ENCODE measurements at places on chromosomes 13 and 19. TPM values are rescaled to one million over a fixed set of nuclear protein-coding genes. Genes with fewer than 3 reads are reported as not detected.

PTH2 gene
- not detected for total RNA-seq

TEX26 gene
- not detected for total RNA-seq

C19orf81 gene
- not detected for total RNA-seq

DMKN gene
- total RNA-seq: 0.29 TPM

- DNase-seq: no peak
These were observed 27.4 kb upstream of the TINCR start for GRCh38 chr19:5595129-5595528.

GRCh38 chr13:65999411-65999810 lies 1230.7 kb downstream of the PCDH9 start:
- DNase-seq: no peak

DNA sequence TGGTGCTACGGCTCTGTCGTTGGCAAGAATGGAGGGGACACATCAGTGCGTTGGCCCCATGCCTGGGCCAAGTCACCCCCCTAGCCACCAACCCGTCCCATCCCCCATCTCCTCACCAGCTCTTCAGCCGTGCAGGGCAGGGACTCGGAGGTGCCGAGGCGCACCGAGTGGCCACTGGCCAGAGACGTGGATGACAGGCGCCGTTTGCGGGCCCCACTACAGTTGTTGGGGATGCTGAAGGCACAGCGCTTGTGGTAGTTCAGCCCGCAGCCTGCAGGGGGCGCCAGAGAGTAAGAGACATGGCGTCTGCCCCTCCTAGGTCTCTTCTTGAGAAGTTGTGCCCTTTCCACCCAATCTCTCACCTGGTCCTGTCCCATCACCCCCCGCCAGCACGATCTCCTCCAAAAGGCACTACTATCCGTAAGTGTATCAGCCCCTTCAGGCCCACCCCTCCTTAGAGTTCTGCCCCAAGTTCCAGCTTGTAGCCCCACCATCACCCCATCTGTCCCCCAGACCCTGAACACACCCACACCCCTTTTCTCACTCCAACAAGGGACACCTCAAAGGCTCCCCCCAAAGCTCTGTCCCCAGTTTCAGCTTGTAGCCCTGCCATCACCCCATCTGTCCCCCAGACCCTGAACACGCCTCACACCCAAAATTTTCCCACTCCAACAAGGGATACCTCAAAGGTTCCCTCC lies 12.4 kb downstream of the PRKD2 start:
- DNase-seq: peak; percentile 39

DNA sequence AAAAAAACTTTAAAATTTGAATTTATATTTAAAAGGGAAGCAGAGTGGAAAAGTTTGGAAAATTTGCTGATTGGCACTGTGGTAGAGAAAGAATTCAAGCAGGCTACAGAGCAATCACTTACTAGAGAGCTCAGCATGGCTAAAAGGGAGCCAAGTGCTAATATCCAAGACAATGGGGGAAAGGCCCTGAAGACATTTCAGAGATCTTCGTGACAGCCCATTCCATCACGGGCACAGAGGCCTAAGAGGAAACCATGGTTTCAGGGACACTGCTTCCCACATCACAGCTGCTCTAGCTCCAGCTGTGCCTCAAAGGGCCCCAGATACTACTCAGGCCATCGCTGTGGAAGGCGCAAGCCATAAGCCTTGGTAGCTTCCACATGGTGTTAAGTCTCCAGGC lies 73.7 kb downstream of the SGCG start:
- DNase-seq: no peak

DNA sequence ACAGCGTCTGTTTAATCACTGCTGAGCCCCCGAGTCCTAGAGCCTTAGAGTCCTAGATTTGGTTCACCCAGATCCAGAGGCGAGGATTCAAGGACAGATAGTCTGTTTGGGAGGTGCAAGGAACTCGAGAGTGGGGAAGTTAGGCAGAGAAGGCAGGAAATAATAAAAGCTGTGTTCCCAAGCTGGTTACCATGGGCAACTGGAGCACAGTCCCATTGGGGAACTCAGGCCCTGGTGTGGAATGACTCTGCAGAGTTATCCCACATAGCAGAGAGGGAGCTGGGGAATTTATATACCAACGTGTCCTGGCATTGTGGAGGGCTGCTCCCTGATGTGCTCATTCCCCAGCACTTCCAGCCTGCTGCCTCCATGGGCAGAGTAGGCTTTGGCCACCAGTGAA lies 9.7 kb downstream of the IGSF23 start:
- peak; percentile 28 for DNase-seq

DNA sequence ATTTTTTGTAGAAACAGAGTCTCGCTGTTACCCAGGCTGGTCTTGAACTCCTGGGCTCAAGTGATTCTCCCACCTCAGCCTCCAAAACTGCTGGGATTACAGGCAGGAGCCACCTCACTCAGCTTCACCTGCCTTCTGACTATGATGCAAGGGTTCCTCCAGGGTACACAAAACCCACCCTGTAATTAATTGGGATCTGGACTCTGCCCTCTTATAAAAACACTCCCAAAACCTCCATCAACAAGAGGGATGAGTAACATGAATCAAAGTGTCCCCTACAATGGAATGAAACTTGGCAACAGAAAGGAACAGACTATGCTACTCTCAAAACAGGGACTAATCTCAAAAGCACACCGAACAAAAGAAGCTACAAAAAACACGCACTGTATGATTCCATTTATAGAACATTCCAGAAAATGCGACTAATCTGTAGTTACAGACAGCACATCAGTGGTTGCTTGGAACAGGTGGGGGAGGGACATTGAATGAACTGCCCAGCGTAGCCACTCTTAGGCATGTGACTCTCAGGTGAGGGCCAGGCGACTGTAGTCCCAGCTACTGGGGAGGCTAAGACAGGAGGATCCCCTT lies 3.2 kb upstream of the PRR36 start:
- DNase-seq: no peak

- no peak for DNase-seq
These were observed 453 bp downstream of the ZNF256 start for GRCh38 chr19:57947088-57947418.

Data from LHCN-M2 (cell line).